ENCODE measurements at places on chromosomes 12 and 14. TPM values are rescaled to one million over a fixed set of nuclear protein-coding genes. Genes with fewer than 3 reads are reported as not detected.

CD163L1 gene
- not detected for polyA plus RNA-seq

OTOGL gene
- not detected for polyA plus RNA-seq

TMEM229B gene
- polyA plus RNA-seq = 35.8 TPM

BRAP gene
- polyA plus RNA-seq = 15.0 TPM
